Mucosa of descending colon (tissue), 3 donors: ENCODE measurements at places on chromosomes 2 and 18. TPM values are rescaled to one million over a fixed set of nuclear protein-coding genes. Genes with fewer than 3 reads are reported as not detected.

DNA sequence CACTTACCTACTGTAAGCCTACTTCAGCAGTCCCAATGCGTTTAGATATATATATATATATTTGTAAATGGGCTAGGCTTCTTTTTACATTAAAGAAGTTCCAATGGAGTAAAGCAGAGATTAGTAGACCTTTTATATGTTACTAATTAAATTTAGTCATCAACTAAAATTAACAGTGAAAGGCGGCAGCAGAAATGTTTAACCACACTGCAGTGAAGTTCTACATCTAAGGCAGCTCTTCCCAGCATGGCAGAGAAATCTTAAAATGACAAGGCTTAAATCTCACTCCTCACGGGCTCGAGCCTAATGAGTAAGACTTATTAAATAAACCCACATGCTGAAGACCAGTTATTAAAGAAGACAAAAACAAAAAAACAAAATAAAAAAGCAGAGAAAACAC, 19.1 kb upstream of the KANSL1L start:
- no peak for DNase-seq

DNA sequence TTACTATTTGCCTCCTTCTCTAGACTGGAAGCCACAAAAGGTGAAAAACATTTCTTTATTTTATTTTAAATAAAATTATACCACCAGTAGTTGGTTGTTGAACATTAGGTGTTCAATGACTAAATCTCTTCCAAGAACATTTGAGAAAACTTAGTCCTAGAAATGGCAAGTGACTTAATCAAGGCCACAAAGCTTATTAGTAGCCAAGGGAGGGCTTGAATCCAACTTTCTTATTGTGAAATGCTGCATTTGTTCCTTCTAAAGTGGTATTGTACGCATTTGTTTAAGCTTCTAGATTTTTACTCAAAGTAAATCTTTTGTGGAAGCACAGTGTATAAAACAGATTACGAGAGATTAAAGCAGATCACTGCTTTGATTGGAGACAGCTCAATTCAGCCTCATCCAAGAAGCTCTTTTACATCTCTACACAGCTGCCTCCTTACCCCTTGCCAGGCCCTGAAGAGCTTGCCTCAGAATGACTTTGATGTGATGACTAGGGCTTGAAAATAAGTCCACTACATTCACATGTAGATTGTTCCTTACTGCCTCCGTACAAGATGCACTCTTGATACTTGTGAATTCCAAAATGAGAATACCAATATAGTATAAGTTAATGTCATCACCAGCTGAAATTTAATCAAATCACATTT, 244.8 kb downstream of the XIRP2 start:
- DNase-seq = no peak

DNA sequence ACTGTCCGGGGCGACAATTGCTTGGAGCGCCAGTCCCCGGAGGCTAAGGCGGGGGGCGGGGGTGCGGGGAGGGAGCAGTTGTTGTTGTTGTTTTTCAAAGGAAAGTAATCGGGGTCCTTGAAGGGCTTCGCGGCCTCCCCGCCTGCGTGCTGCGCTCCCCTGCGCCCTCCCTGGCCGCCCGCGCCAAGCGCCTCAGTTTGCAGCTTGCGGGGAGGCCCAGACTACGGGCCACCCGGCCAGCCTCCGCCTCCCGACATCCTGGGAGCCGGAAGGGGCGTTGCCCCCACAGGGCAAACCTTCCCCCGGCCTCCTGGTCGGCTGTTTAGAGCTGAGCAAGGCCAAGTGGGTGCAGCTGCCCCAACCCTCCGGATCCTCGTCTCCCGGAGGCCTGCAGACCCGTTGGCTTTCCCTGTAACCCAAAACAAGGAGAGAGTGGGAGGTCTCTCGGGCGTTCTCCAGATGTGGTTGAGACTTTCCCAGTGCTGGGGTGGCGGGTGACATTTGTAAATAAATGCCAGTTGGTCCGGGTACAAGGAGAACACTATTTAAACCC, 3.7 kb upstream of the SIX3 start:
- DNase-seq = no peak

DNA sequence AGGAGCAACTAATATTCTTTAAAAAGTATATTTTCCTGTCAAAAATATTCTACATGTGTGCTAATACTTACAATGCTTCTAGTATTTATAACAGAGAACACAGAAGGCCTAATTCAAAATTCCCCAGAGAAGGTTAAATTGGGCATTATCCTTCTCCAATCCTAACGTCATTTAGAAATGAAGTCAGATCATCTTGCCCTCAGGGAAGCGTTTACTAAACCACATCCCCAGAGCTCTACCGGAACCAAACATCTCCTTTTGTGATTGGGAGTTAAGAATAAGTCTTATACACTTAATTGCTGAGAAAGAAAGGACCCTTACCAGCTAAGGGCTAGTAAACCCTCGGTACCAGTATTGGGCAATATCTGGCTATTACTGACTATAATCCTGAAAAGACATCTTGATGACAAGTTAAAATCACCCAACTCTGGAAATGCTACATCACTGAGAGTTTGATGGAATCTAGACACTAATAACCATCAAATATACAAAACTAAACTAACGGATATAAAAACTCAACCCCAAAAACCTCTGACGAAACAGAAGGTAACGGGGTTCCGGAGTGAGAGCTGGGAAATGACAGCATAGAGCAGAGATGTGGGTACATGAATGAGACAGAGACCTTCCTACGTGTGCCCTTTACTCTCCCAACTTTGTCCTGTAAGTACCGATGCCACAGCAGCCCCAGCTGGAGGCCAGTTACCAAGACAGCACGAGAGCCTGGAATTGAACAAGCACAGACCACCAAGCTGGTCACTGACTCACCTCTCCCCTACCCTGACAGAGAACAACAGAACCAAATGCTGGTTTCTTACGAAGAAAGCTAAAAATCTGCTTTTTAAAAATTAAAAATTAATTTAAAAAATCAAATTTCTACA, 35.0 kb downstream of the WDSUB1 start:
- no peak for DNase-seq

DNA sequence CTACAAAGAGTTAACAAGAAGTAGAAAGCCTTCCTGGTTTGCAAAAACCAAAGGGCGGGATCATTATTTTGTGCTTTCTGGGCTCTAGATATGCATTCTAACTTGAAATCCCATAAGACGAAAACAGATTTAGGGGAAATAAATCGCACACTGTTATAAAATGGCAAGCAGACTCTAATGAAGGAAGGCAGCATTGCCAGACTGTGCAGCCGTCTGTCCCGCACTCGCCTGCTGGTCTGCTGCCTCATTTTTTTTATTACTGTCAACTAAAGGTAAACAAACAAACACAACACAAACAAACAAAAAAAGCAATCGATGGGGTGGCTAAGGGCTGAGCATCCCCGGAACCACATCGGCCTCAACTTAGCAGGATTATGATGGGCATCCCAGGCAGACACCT, 24.4 kb downstream of the ZNF521 start:
- DNase-seq = no peak

The ELOA2 gene
- not detected for total RNA-seq

DNA sequence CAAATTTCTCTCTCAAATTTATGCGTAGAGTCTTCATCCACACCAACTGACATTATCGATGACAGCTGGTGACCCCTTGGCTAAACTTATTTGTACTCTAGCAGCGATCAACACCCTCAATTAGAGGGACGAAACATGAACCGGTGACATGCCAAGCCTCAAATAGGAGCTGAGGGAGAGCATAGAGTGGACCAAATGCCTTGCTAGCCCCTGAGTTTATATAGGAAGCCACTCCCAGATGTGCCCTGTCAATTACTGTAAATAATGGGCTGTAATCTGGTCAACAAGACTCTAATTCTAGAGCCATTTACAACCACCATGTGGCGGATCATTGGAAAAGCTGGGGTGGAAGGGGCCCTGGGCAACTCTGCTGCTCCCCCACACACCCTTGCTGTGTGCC, 47.6 kb upstream of the FHL2 start:
- DNase-seq = no peak

The IL36A gene
- not detected for total RNA-seq

GRCh38 chr18:10745219-10745618, 219.4 kb downstream of the NAPG start:
- no peak for DNase-seq

The CYP26B1 gene
- total RNA-seq = 9.5 TPM
